ENCODE measurements at places on chromosomes 4 and X.

GRCh38 chr4:27206009-27206408 is 345.4 kb downstream of the STIM2 start:
- DNase-seq, result no peak

- DNase-seq, result no peak
Measured at GRCh38 chr4:176191974-176192373, 3.4 kb downstream of the SPATA4 start.

DNA sequence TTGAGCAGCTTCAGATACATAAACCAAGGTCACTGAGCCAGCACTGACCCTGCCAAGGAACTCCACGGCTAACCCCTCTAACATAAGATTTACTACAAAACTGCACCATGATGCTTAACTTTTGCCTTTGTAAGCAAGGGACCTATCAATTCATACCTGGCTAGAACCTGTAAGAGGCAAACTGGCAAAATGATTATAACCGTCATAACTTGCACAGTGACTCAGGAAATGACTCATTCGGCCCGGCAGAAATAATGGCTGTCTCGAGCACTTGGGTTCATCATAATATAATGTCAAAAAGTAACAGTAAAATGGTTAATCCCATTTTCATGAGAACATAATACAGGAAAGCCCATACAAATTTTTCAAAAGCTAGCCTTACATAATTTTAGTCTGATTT is 17.2 kb downstream of the RASGEF1B start:
- peak; percentile 49 for DNase-seq

GRCh38 chr4:8370835-8371595 is 69.5 kb downstream of the ACOX3 start:
- DNase-seq, result no peak

- no peak for DNase-seq
Measured at GRCh38 chr4:62288808-62289541, 1088.8 kb downstream of the ADGRL3 start.

Measured in activated T-cell treated with anti-CD3 and anti-CD28 coated beads, Interleukin-2, amount 50 U/mL, for 72 hours (primary cell).